ENCODE measurements at places on chromosomes 7 and 10. TPM values are rescaled to one million over a fixed set of nuclear protein-coding genes. Genes with fewer than 3 reads are reported as not detected.

The PRSS1 gene
- not detected for total RNA-seq

GRCh38 chr7:28573651-28574301 lies 161.5 kb downstream of the CREB5 start:
- no peaks in the 10 kb centered on the region for H3K36me3 ChIP-seq
- no peak for DNase-seq
- peaks cover 77% of the 10 kb centered on the region for H3K27me3 ChIP-seq
- no peak overlapping the region for H3K27ac ChIP-seq

- H3K36me3 ChIP-seq, result no peaks in the 10 kb centered on the region
- no peak for DNase-seq
- no peak overlapping the region for H3K4me3 ChIP-seq
- no peaks in the 10 kb centered on the region for H3K27me3 ChIP-seq
These were observed 666.7 kb upstream of the NRP1 start for GRCh38 chr10:34001087-34001580.

DNA sequence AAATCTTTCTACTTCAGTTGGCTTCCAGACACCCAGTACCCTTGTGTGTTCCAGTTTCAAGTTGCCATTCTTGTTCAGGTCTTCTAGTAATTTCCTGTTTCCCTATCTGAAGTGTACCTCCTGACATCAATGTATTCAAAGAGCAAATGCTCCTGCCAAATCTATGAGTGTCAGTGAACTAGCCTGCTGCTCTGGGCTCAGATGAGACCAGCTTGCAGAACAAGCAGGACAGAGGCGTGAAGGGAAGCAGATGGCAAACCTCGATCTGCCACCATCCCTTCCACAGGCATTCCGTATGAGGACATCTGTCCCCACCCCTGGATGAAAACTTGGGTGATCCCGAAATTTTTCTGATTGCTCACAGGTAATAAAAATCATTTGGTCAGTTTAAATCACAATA lies 4.4 kb upstream of the MPP7 start:
- no peak for DNase-seq
- no peak overlapping the region for H3K27ac ChIP-seq
- peaks cover 3% of the 10 kb centered on the region for H3K27me3 ChIP-seq
- H3K4me3 ChIP-seq, result no peak overlapping the region
- no peaks in the 10 kb centered on the region for H3K36me3 ChIP-seq

GRCh38 chr7:24245362-24245761 lies 38.6 kb upstream of the NPY start:
- H3K27me3 ChIP-seq, result no peaks in the 10 kb centered on the region
- no peaks in the 10 kb centered on the region for H3K36me3 ChIP-seq

Measured in transverse colon (tissue), 4 donors.